ENCODE measurements at places on chromosomes 7 and 10.

- peak; percentile 36 for DNase-seq
Measured at GRCh38 chr10:71608819-71609768, 110.5 kb downstream of the C10orf105 start.

DNA sequence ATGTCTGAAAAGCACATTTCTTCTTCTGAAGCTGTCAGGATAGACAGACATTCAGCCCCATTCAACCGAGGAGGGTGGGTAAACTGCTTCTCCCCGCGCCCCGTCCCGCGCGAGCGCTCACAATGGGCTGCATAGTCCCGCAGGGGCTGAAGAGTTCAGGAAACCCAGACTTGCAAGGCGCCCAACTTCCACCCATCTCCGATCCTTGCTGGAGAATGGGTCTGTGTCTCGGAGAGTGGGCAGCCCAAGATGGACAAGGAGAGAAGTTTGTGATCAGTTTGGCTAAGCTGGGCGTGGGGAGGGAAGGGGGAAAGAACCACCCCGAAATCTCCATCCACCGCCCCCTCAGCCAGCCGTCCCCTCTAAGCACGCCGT, 686 bp downstream of the AASS start:
- DNase-seq: no peak

DNA sequence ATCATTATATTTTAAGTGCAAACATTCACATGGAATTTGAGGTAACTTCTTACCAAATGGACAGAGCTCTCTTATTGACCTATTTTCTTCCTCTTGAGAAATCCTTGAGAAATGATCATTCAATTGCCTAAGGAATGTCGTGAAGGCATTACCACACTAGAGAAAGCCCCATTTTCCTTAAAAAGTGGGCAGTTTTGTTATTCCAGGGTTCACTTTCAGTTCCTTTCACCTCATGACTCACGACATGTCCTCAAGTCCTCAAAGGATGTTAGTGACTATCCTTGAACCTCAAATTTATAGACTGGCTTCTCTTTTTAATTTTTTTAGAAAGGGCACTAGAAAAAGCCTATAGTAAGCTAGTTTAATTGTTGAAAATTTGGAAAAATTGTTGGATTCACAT, 40.4 kb upstream of the SMIM30 start:
- DNase-seq: no peak

- no peak for DNase-seq
Measured at GRCh38 chr10:11869743-11870460, 46.7 kb downstream of the PROSER2 start.

- DNase-seq: no peak
Measured at GRCh38 chr10:118307859-118308258, 34.3 kb downstream of the FAM204A start.

DNA sequence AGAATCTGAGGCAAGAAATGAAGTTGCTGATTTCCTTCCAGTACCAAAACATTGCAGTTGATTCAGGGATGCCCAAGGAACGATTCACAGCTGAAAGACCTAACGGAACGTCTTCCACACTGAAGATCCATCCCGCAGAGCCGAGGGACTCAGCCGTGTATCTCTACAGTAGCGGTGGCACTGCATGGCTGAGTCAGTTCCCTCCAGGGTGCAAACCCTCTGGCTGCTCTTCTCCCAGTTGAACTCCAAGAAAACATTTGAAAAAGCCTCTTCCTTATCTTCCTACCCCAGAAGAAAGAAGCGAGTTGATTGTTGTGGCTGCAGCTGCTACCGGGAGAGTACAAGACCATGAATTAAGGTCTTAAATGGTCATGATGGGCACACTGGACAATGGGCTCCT, 147.1 kb upstream of the PRSS1 start:
- DNase-seq: no peak

- no peak for DNase-seq
Measured at GRCh38 chr10:124065382-124066125, 27.8 kb downstream of the CHST15 start.

- DNase-seq: no peak
Measured at GRCh38 chr7:29432721-29433120, 130.9 kb upstream of the PRR15 start.

DNA sequence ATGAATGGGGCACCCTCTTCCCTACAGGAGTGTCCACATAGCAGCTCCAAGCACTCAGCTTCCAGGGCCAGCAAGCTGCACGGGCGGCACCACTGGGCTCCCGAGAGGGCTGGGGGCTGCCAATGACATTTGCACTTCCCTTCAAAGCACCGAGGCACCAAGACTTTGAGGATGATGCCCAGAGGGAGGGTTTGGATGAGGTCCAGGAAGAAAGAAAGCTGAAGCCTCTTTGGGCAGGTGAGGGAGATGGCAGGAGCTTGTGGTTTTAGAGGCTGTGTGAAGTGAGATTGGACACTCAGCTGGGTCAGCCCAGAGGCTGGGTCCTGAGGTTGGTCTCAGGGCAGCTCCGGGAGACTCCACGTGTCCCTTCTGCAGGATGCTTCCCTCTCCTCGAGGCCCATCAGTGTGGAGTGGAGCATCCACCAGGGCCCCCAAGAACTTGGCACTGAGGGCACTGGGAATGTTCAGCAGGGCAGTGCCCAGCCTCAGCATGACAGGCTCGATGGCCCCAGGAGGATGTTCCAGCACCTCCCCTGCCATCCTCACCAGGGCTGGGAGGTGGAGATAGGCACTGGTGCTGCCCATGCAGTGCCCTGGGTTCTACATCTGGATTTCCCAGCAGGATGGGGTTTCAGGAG, 54.9 kb upstream of the IGFBP3 start:
- DNase-seq: no peak

DNA sequence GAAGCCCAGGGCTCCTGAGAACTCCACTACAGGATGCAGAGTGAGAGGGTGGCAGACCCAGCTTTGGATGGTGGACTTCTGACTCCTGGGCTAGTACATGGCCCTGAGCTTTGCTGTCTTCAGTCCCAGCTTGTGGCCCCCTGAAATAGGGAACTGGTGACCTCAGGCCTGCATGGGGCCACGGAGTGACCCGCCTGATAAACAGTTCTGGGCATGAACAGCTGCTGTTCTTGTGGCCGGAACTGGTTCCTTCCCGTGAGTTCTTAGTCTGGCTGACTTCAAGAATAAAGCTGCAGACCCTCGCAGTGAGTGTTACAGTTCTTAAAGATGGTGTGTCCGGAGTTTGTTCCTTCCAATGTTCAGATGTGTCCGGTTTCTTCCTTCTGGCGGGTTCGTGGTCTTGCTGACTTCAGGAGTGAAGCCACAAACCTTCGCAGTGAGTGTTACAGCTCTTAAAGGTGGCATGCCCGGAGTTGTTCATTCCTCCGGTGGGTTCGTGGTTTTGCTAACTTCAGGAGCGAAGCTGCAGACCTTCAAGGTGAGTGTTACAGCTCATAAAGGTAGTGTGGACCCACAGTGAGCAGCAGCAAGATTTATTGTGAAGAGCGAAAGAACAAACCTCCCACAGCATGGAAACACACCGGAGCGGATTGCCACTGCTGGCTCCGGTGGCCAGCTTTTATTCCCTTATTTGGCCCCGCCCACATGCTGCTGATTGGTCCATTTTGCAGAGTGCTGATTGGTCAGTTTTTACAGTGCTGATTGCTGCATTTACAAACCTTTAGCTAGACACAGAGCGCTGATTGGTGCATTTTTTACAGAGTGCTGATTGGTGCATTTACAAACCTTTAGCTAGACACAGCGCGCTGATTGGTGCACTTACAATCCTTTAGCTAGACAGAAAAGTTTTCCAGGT, 268.0 kb downstream of the ZEB1 start:
- DNase-seq: no peak

GRCh38 chr10:4804465-4804864, 21.5 kb upstream of the AKR1E2 start:
- DNase-seq: no peak

GRCh38 chr10:123837756-123838155, 53.9 kb downstream of the CPXM2 start:
- DNase-seq: no peak

DNA sequence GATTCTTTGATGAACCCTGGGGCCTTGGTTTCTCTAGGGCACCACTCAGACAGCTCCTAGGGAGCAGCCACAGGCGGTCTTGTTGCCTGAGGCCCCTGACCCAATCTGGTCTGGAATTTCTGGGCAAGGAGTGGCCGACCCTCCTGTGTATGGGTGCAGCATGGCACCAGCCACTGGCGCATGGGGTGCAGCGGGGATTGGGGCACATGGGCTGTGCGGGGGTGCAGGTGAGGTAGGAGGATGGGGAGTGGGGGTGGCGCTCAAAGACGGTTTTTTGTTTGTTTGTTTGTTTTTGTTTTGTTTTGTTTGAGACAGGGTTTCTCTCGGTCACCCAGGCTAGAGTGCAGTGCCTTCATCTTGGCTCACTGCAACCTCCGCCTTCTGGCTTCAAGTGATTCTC, 62.3 kb downstream of the HTR5A start:
- no peak for DNase-seq

DNA sequence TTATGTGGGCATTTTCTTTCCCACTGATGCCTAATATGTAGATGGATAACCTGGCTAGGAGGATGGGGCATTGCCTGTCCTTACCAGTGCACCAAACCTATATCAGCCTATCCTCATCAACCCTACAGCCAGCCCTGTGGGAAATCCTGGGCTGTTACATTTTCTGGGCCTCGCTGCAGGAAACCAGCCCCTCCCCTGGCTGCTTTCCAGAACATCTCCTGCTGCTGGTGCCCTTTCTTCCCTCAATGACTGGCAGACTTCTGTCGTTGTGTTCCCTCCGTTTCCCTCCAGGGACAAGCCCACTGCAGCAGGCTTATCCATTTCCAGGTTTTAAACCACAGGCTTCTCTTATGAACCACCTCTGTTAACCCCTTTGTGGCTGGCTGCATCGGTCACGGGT, 486.1 kb upstream of the COBL start:
- DNase-seq: no peak

DNA sequence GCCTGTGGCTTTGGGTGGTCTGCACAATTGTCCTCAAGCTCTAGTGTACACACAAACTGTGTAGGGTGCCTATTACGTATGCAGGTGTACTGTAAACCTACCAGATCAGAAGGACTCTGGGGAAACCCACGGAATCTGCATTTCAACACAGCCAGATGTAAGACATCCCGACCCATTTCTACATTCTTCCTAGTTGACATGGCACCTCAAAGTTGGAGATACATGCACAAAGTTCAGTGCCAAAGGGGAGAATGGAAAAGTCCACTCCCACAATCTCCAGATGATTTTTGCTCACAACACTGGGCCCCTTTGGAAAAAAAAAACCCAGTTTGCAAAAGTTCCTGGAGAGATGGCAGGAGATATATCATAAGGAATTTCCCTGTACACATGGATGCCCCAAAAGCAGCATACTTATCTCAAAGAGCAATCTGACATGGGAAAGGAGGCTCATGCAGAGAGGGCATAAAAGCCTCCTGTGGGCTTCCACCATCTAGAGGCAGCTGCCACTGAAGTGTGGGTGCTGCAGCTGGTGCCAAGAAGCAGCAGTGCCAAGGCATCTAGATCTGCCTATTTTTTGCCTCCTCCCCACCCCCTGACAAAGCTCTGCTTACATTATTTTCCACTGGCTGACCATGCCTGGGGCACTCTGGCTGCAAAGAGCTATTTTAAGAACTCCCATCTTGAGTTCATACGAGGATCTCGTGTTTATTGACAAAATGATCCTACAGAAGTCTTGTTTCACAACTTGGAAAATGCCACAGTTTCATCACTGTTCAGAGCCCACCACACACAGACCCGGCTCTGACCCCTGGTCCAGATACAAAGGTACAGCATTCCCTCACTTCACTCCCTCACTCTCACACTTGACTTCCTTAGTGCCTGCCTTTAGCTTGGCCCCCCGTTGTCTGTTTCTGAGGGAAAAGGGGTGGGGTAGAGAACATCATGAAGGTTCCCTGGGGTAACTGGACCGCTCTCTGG, 12.9 kb downstream of the TECTB start:
- DNase-seq: no peak

GRCh38 chr10:114575417-114576131, 82.5 kb downstream of the ABLIM1 start:
- DNase-seq: no peak

DNA sequence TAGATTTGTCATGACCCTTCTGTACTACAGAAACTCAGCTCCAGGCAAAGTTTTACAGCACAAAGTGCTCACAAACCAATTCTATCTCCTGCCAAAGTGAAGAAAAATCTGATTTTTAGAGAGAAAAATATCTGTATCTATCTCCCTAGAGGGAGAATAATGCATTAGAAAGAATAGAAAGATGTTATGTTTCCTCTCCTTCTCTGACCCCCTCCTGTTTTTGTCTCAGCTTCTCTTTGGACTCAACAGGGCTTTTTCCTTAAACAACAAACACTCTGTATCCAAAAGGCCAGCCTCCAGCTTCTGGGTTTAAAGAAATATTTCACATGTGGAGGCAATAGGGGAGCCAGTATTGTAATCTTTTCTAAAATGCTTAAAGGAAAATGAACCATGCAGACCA, 627.4 kb downstream of the REEP3 start:
- DNase-seq: no peak

DNA sequence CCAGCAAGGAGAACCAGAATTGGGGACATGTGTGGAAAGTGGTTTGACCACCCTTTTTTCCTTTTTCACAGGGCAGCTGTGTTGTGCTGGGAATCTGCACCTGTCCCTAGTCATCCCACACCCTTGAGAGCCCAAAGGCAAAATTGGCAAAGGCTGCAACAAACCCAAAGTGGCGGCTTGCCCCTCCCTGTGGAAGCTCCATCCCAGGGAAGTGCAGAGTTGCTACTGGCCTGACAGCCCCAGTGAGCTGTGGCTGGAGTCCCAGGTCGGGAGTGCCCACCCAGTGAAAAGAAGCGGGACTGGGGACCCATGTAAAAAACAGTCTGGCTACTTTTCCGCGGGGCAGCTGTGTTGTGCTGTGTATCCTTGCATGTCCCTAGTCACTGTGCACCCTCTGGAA, 109.1 kb upstream of the GRM3 start:
- no peak for DNase-seq
